ENCODE measurements at places on chromosomes 6 and 20. TPM values are rescaled to one million over a fixed set of nuclear protein-coding genes. Genes with fewer than 3 reads are reported as not detected.

The MMP24 gene
- not detected for total RNA-seq

- no peak for DNase-seq
These were observed 1.1 kb upstream of the ZNF343 start for GRCh38 chr20:2509794-2510193.

- DNase-seq: no peak
These were observed 62.4 kb downstream of the DTD1 start for GRCh38 chr20:18650224-18650623.

DNA sequence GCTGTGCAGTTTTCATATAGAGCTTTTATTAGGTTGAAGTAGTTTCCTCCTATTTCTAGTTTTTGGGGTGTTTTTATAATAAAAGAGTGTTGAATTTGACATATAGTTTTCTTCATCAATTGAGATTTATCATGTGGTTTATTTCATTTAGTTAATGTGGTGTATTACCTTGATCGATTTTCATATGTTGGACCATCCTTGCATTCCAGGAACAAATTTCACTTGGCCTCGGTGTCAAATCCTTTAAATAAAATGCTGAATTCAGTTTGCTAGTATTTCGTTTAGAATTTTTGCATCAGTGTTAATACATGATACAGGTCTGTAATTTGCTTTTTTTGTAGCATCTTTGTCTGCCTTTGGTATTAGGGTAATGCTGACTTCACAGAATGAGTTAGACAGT lies 6.0 kb downstream of the DYNLT2 start:
- DNase-seq: no peak

The PRR18 gene
- total RNA-seq: not detected

DNA sequence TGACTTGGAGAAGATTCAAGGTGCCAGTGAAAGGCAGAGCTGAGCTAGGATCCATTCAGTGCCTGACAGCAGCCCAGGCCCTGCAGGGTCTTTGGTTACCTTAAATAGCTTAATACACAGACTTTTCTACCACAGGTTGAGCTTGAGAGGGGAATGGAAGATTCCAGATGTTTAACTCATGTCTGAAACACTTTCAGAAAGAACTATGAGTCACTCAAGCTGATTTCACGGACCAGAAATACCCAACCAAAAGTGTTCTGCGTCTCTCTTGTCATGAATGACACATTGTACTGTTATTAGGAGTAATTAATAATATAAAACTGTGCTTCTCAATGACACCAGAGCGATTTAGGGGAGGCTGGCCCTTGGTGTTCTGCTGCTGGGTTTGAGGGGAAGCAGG lies 6.4 kb upstream of the PMEPA1 start:
- DNase-seq: no peak

The ZBTB24 gene
- 6.3 TPM for total RNA-seq

DNA sequence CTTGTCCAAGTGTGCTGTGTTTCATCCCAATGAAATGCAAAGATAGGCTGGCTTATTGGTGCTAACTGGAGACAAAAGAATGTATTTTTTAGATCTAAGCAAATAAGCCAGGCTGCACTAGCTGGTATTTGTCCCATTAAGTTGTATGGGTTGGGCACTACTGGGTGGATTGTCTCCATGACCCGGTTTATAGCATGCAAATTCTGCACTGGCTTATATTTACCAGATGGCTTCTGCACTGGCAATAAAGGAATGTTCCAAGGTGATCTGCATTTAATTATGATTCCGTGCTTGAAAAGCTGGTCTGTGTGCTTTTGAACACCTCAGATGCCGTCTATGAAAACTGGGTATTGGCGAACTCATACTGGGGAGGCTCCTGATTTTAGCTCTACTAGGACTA lies 61.4 kb upstream of the MOCS1 start:
- DNase-seq: no peak

DNA sequence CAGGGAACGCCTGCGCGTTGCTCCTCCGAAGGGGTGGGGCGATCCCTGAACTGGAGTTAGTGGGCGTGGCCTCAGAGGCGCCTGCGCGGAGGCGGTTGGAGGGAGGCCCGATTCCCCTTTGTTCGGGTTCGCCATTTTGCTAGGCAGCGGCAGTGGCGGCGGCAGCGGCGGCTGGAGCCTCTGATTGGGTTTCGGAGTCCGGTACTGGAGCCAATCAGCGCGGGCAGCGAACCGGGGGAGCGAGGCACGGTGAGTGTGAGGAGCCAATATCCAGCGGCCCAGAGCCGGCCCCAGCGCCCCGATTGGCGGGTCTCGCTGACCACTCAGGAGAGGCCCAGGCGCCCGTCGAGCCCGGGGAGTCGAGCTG lies at the start of gene NFYA:
Gene NFYA (plus strand): TSS at position 139 of the 367 bp plus-strand sequence. CDS start 6,116 bp downstream, outside the sequence.
- DNase-seq: no peak

DNA sequence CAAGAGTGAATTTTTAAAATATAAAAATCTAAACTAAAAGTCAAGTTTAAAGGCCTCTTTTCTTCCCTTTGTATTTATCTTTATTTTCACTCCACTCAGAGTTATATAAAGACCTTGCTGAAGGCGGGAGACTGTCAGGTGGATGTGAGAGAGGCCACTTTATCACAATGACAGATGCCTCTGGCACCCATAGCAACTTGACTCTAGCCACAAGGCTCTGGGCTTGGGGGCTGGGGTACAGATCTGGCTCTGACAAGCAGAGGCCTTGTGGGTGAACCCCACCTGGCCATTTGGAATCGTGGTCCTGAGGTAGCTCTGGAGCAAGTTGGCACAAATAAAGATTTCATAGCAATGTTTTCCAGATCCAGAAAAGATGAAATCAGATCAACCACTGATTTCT lies 417.2 kb downstream of the RFPL4B start:
- DNase-seq: no peak

- DNase-seq: no peak
These were observed 40.4 kb upstream of the UTRN start for GRCh38 chr6:144244688-144245087.

The OR12D3 gene
- not detected for total RNA-seq

The TPMT gene
- 7.0 TPM for total RNA-seq

- DNase-seq: no peak
These were observed 182.7 kb downstream of the TAF4 start for GRCh38 chr20:61882716-61883615.
